ENCODE measurements at places on chromosomes 1 and 21.

GRCh38 chr1:36301220-36301619 lies 4.9 kb upstream of the SH3D21 start:
- DNase-seq: no peak

- no peak for DNase-seq
These were observed 1.4 kb downstream of the PEAR1 start for GRCh38 chr1:156894711-156895454.

DNA sequence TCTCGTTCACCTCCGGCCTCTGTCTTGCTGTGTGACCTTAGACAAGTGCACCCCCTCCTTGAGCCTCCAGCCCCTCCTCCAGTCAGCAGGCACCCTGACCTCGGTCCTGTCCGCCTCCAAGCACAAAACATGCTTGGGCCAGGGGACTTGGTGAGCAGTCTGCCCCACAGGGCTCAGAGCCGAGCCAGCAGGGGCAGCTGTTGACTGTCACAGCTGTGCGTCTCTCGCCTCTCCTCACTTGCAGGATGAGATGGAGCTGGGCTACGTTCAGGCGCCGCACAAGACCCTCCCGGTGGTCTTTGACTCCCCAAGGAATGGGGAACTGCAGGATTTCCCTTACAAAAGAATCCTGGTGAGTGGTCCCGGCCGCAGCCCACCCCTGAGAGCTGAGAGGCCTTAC lies 24.2 kb downstream of the PADI3 start:
- no peak for DNase-seq

- no peak for DNase-seq
These were observed 177.1 kb upstream of the EDN2 start for GRCh38 chr1:41661428-41662060.

All from GM12891 (cell line).